ENCODE measurements at places on chromosomes 5 and 9.
A peak's percentile ranks its signal among the peaks of the same experiment; 100 is the strongest.

DNA sequence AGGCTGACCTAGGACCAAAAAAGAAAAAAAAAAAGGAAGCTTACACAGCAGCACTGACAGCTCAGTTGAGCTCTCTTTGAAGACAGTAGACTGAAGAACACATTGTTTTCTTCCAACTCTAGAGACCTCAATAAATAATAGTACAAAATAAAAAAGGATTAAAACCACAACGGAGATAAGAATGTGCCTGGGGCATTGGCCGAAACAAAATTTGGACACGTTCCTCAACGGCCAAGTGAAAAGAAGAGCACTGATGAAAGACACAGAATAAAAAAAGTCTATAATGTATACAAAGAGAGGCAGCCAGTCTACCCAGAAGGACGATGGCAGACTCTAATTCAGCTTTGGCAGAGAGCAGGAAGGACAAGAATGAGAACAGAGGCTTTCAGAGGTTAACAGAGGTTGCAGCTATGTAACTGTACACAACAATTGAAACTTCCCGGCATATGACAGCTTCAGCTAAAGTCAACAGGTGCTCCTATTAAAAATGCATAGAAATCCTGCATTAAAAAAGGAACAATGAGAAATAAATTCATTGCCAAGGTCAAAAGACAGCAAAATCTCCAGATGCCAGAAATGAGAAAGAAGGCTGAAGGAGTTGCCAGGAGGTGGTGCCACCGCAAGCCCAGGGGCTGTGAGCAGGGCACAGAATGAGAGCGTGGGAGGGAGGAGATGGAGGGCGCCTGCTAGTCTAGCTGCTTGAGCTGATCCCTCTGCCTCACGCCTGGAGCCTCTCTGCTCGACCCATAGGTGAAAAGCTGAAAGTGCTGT is 113.9 kb downstream of the DCP2 start:
- no peak overlapping the region for H3K27ac ChIP-seq
- peaks cover 1% of the 10 kb centered on the region for H3K36me3 ChIP-seq
- H3K4me1 ChIP-seq = no peaks in the 10 kb centered on the region
- H3K27me3 ChIP-seq = peaks cover 34% of the 10 kb centered on the region
- no peak overlapping the region for H3K4me3 ChIP-seq

- no peaks in the 10 kb centered on the region for H3K4me1 ChIP-seq
- no peak for DNase-seq
- H3K4me3 ChIP-seq = no peak overlapping the region
- H3K27ac ChIP-seq = no peak overlapping the region
- H3K27me3 ChIP-seq = peaks cover 43% of the 10 kb centered on the region
Measured at GRCh38 chr5:79582186-79582585, 30.1 kb upstream of the TENT2 start.

DNA sequence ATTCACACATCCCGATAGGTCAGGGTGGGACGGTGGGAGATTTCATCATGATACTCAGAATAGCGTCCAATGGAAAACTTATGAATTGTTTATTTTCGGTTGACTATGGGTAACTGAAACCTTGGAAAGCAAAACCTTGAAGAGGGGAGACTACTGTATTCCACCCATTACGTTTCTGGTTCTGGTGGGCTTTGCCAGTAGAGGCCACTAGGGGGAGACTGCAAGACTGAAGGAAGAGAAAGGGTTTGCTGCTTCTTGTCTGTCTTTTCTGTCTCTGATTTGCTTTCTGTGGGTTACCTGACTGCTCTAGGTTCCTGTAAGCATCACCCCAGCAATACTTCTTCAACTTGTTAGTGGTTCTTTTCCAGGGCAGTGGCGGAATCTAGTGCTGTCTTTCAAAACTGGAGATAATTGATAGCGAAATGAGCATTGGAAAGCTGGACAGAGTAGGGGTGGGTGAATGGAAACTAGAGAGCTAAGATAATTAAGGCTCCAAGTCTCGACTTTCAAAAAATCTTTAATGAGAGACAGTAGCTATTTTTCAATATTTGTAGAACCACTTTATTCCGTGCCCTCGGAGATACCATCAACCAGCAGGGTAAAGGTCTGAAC is 27.0 kb downstream of the GRIN3A start:
- H3K36me3 ChIP-seq = no peaks in the 10 kb centered on the region
- DNase-seq = no peak
- no peaks in the 10 kb centered on the region for H3K4me1 ChIP-seq
- H3K4me3 ChIP-seq = no peak overlapping the region
- H3K27me3 ChIP-seq = peaks cover 27% of the 10 kb centered on the region

DNA sequence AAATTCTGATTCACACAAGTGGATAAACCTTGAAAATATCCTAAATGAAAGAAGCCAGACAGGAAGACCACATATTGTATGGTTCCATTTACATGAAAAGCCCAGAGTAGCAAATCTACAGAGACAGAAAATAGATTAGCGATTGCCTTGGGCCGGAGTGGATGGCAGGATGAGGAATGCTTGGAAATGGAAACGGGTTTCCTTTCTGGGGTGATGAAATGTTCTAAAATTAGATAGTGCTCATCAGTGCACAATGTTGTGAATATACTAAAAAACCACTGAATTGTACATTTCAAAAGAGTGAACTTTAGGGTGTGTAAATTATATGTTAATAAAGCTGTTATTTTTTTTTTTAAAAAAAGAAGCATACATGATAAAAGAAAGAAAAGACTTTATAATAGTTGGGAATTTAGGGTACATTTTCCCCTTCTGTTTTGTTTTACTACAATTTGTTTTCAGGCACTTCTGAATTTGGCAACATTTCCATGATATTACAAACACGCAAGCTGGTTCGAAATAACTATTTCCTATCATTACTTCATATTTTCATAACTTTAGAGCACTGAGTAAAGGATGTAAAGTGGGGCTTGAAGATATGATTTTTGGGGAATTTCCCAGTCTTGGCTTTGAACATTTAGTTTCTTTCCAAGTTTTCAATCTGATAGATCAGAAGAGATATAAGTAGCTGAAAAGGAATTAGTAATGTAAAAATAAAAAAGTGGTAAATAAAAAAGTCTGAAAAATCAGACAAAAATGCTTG is 23.9 kb downstream of the SLC35A4 start:
- DNase-seq = no peak
- H3K36me3 ChIP-seq = no peaks in the 10 kb centered on the region
- H3K4me3 ChIP-seq = no peak overlapping the region
- H3K27me3 ChIP-seq = peaks cover 16% of the 10 kb centered on the region

GRCh38 chr9:123472862-123473614 is 117.0 kb downstream of the CRB2 start:
- no peak for DNase-seq
- H3K27me3 ChIP-seq = no peaks in the 10 kb centered on the region
- peaks cover 2% of the 10 kb centered on the region for H3K36me3 ChIP-seq
- no peak overlapping the region for H3K4me3 ChIP-seq
- H3K4me1 ChIP-seq = no peaks in the 10 kb centered on the region
- H3K27ac ChIP-seq = no peak overlapping the region

DNA sequence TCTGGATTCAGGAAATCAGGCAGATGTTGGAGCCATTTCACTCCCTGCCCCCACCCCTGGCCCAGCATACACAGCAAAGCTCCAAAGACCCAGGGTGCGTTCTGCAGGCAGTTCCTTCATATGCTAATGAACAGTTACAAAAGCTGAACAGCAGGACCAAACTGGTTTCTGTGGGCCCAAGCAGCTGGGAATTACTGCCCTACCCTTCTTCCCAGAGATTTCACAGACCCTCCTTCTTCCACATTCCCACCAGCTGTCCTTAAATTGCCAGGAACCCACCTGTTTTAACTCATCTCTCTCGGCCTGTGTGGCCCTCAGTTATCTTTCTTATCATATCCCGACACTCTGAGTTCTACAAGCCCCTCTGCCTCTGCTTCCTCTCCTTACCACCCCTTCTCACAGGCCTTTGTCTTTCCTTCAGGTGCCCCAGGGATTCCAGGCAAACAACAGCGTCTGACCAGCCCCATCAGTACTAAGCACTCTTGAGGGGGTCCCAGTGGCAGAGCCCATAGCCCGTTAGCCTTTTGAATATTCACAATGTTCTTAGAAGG is 10.6 kb upstream of the F2RL1 start:
- no peak overlapping the region for H3K4me3 ChIP-seq
- H3K27me3 ChIP-seq = no peaks in the 10 kb centered on the region
- H3K27ac ChIP-seq = no peak overlapping the region
- DNase-seq = no peak

DNA sequence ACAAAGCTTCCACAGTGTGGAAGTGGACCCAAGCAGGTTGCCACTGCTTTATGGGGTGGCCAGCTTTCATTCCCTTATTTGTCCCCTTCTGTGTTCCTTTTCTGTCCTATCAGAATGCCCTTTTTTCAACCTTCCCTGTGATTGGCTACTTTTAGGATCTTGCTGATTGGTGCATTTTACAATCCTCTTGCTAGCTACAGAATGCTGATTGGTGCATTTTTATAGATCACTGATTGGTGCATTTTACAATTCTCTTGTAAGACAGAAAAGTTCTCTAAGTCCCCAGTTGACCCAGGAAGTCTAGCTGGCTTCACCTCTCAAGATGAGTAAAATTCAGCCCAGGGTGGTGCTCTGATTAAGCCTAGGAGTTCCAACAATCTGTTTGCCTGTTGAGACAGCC is 157.2 kb upstream of the ERCC6L2 start:
- H3K27me3 ChIP-seq = peaks cover 18% of the 10 kb centered on the region
- no peaks in the 10 kb centered on the region for H3K36me3 ChIP-seq
- peaks cover 10% of the 10 kb centered on the region for H3K4me1 ChIP-seq
- DNase-seq = no peak
- H3K27ac ChIP-seq = no peak overlapping the region
- no peak overlapping the region for H3K4me3 ChIP-seq

DNA sequence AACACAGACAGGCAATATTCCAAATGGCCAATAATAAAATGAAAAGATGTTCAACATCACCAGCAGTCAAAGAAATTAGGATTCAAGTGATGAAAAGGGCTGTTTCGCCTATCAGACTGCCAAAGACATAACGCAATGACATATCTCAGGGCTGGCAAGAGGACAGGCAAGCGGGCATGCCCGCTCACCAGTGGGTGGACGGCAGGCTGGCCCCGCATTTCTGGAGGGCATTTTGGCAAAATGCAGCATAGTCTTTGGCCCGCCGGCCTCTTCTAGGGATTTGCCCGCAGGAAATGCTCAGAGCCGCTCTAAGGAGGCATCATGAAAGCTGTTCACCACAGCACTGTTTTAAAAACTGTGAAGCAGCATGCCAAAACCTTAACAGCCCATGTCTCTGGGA is 1.4 kb upstream of the PPP1R26 start:
- peaks cover 3% of the 10 kb centered on the region for H3K36me3 ChIP-seq
- peaks cover 50% of the 10 kb centered on the region for H3K27me3 ChIP-seq
- no peak for DNase-seq
- H3K27ac ChIP-seq = no peak overlapping the region
- H3K4me3 ChIP-seq = peak overlapping the region; percentile 84

- no peaks in the 10 kb centered on the region for H3K4me1 ChIP-seq
- no peaks in the 10 kb centered on the region for H3K27me3 ChIP-seq
- H3K4me3 ChIP-seq = no peak overlapping the region
- no peak overlapping the region for H3K27ac ChIP-seq
- DNase-seq = no peak
- H3K36me3 ChIP-seq = no peaks in the 10 kb centered on the region
Measured at GRCh38 chr9:73969936-73970335, 527.2 kb upstream of the RORB start.

DNA sequence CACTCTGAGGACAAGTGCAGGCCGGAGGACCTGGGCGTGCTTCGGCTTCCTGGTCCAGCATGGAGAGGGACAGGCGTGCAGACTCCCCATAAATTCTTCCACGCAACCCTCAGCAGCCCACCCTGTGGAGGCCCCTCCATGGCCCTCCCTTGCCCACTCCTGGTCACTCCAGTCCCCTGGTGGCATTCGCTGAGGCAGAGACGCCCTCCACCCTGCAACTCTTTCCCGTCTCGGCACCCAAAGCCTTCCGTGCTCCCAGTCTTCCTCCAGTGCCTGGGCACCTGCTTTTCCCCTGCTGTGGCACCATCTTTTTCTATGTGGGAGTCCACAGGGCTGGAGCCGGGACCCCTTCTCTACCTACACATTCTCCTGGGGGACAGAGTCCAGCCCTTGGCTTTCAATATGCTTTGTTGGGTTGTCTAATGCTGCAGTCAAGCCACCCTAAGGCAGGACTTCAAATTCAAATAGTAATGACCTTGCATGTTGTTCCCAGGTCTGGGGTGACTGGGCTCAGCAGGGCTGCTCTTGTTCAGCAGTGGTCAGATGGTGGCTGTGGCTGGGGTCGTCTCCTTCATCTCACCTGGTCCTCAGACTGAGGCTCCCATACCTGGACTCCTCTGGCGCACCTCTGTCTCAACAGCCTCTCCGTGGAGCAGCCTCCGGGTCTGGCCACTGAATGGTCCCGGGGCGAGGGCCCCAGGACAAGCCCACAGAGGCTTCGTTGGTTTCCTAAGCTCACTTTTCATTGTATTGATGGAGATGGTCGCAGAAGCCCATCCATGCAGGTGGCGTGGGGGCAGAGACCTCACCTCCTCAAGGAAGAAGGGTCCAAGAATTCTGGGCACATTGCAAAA is 15.2 kb downstream of the MRPL36 start:
- H3K4me1 ChIP-seq = peaks cover 9% of the 10 kb centered on the region
- H3K27me3 ChIP-seq = peaks cover 13% of the 10 kb centered on the region
- no peak overlapping the region for H3K4me3 ChIP-seq
- no peak for DNase-seq

- DNase-seq = no peak
- H3K4me3 ChIP-seq = no peak overlapping the region
- H3K4me1 ChIP-seq = no peaks in the 10 kb centered on the region
- no peaks in the 10 kb centered on the region for H3K27me3 ChIP-seq
- H3K36me3 ChIP-seq = no peaks in the 10 kb centered on the region
Measured at GRCh38 chr5:118637947-118638670, 350.2 kb downstream of the DTWD2 start.

DNA sequence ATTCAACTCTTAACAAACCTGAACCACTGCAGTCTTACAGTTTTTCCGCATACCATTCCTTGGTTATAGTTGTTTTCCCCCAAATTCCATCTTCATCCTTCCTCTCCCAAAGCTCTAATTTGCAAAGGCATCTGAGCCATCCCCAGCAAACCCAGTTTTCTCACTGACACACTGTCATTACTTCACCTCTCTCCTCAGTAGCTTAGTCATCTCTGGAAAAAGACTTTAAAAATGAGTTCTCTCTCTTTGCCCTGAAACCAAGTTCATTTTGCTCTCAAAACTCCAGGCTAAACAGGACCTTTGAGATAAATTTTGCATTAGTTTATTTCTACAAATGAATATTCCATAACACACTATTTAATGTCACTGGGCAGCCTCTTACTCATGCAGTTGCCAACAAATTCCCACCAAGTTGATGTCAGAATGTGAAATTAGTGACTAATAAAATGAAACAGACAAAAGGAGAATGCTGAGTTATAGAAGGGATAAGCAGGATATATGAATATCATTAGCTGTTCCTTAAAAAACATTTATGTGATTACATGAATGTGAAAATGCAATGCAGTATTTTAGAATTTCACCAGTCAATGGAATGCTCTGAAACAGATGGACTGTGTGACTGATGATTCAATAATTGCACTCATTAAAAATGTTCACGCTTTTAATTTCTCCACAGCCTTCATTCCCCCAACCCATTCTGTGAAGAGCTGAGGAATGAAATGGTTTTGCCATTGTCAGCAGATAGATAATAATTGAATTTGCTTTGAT is 107.4 kb upstream of the DMAC1 start:
- H3K36me3 ChIP-seq = no peaks in the 10 kb centered on the region
- H3K4me1 ChIP-seq = no peaks in the 10 kb centered on the region
- no peak for DNase-seq
- H3K27ac ChIP-seq = no peak overlapping the region
